ENCODE measurements at places on chromosomes 13 and 19.

GRCh38 chr13:59790626-59791025 is 373.1 kb downstream of the DIAPH3 start:
- no peak for DNase-seq

GRCh38 chr13:113589961-113590339 is 5.4 kb downstream of the TFDP1 start:
- no peak for DNase-seq

- DNase-seq = peak; percentile 77
Observed at GRCh38 chr19:17681505-17682125, 6.5 kb downstream of the UNC13A start.

DNA sequence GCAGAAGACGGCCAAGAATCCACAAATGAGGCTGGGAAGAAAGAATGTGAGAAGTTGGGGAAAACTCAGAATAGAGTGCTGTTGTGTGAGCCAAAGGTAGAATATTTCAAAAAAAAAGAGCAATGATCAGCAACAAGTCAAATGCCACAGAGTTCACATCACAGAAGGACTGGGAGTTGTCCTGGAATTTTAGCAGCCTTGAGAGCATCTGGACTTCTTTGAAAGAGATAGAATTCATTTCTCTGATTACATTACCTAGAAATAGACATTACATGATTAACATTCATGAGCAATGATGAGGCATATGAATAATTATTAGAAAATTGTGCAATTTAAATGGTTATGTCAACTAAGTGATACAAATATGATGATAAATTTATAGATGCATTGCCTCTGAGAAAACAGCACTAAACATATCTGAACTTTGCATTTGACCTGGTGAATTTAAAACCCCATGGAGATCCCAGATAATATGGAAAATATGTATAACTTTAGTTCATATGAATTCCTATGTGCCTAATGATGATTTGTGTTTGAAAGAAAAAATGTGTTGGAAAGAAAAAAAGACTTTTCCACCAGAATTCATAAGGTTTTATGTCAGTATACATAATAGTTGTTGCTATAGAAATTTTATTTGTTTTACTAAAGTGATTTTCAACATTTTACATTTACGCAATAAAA is 186.2 kb downstream of the POSTN start:
- DNase-seq = no peak

- DNase-seq = no peak
Observed at GRCh38 chr13:30074431-30074830, 224.0 kb upstream of the UBL3 start.

DNA sequence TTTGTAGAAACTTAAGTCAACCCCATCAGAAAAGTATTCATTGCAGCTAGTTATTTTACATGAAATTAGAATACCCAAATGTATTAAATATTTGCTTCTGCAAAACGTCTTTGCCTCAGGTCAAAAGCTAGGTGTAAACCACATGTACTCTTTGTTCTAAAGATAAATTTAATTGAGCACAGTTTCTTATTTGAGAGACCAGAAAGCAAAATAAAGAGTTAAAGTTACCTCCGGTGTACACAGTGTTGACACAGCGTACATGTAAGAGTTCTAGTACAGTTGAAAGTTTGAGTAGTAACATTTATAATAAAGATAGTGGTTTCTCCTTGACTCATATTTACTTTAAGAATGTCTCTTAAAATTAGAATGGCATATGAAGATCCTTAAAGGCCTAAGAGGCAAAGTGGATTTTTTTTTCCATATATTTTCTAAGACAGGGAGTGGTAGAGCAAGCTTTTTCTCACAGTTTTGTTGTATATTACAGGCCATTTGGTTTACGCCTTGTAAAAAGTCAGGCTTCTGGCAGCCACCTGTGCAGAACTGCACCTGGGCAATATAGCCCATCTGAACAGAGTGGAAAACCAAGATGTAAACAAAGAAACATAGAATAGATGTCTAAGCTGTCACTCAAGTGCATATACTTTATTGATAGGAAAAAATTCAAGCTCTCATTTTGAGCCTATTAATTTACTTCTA is 2.9 kb downstream of the LRCH1 start:
- DNase-seq = no peak

GRCh38 chr13:79519255-79519654 is 38.3 kb downstream of the NDFIP2 start:
- DNase-seq = no peak

DNA sequence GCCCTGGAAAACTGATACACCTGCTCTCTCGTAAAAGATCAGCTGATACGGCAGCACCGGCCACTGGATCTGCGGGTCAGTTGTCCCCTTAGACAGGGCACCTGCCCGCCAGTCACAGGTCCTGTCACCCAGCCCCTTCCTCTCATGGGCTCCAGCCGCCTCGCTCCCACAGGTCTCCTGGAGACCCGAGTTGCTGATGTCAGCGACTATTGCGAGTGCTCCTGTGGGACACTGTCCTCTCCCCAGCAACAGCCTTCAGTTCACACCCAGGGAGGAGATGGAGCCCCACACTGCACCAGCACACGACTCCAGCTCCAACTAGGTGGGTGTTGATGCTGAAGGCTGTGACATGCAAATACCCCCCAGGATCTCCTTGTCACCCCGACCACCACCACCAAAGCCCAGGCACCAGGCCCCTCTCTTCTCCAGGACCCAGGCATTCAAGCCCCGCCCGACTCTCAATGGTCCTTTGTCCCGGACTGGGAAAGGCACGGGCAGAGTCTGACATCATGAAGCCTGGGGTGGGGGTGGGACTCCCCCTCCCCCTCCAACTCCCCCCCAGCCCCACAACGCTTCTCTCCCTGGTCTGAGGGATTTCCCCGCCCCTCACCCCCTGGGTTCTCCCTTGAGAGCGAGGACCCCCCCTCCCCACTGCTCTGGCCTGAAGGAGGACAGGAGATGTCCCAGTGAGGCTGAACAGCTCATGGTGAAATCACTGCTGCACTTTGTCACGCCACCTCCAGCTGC is 1.4 kb upstream of the MAG start:
- DNase-seq = no peak

DNA sequence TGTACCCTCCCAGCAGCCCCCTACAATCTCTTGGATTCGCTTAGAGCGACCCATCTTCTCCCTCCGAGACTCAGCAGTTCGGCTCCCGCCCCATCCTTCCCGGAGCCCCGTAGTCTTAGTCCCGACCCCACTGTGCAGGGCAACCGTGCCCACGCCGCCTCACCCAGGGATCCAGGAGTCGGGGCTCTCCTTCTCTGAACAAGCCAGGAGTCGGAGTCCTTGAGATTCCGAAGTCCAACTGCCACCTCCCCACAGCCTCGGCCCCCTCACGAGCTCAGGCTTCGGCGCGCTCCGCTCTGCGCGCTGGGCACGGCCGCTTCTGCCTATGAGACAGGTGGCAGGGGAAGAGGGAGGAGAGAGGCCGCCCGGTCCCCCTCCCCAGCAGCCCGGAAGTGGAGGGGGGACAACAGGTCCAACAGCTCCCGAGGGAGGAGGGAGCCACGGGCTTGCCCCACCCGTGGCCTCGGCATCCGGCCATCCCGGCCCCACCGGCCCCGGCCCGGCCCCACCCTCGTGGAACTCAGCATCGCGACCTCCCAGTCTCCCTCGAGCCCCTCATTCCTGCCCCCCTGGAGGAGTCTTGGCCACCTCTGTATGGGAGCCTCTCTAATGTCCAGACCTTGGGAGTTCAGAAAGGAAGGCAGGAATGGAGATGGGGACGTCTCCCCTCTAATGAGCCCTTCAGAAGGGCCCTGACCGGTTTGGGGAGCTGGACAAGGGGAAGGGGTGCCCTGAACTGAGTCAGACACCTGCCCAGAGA is at the start of gene PHLDB3:
Gene PHLDB3 (minus strand): TSS at position 321 of the 760 bp plus-strand sequence. CDS start 628 bp downstream, outside the sequence.
- peak; percentile 77 for DNase-seq

GRCh38 chr13:95426631-95427030 is 125.4 kb upstream of the ABCC4 start:
- DNase-seq = no peak

DNA sequence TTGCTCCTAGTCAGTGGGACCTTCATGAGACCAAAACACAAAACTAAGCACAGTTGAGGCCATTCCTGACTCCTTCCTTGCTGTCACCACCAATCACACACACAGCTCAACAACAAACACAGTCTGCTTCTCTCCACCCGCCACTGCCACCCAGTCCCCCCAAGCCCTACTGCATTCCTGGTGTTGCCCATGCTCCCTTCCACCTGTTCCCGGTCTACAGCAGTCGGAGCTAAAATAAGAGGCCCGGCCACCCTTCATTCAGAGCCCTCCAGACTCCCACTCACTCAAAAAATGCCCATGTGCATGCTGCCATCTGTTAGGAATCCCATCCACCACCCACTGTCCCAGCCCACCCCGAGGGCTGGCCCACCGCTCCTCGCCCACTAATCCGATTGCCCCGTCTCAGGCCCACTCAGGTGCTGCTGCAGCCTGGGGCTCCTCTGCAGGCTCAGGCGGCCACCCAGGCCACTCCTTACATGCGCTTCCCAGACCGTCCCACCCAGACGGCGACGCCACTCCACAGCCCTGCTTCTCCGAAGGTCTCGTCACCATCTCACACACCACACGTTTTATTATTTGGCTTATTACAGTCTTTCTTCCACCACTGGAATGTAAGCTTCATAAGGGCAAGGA is 127.6 kb downstream of the RNF17 start:
- DNase-seq = no peak

DNA sequence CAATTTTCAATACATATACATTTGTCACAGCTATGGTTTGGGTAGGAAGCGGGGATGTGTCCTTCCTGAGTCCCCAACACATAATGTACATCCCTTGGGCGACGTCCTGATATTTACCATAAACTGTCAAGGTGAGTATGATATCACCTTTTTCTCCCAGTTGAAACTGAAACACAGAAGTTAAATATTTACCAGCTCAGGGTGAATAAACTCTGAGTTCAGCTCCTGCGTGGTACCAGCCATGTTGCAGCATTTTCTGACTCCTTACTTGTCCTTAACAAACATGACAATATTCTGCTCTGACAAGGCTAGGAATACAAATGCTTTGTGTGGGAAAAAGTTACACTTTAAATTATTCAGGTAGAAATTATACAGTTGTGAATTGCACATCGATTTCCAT is 294.2 kb downstream of the TEX29 start:
- peak; percentile 46 for DNase-seq

- DNase-seq = no peak
Observed at GRCh38 chr13:32955881-32956594, 60.2 kb upstream of the KL start.

DNA sequence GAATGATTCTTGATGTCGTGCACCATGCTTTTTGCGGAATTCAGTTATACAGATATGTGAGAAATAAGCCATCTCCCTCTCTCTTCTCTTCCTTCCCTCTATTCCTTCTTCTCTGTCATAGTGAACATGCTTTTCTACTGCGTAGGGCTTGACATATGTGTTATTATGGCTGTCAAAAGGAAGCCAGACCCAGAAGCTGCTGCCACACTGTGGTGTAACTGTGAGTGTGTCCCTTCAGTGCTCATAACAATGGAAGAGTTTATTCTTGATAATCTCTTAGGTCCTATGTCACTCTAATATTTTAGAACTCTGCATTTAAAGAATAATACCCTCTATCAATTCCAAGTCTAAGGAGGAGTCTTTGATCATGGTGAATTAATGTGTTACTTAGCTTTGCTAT is 208.9 kb upstream of the TMTC4 start:
- no peak for DNase-seq

DNA sequence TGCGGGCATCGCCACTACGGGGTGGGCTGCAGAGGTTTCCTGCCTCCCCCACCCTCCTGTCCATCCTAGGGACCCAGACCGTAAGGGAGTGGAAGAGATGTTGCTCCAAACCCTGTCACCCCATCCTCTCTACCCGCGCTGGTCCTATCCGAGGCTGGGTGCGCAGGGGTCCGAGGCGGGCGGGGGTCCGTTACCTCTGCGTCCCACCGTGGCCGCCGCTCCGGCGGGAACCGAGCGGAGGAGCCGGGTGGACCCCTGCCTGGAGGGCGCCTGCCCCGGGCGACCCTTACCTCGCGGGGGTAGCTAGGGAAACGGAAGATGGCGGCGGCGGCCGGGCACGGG is at the start of gene DGKH:
Gene DGKH (plus strand): TSS at position 307 of the 342 bp plus-strand sequence. CDS start 126 bp downstream, outside the sequence.
- no peak for DNase-seq

DNA sequence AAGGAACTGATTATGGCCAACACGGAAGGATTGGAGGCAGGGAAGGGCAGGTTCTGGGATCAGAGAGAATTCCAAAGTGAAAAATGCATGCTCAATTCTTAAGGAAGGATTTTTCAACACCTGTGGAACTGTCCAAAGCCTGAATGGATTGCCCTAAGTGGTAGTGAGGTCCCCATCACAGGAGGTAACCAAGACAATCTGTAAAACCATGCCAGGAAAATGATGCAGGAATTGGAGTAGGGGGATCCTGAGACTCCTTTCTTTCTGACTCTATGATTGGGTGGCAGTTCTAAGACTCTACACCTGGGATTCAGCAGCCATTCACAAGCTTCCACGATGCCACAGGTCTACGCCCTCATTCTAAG is 56.5 kb upstream of the ZNRF4 start:
- DNase-seq = no peak

DNA sequence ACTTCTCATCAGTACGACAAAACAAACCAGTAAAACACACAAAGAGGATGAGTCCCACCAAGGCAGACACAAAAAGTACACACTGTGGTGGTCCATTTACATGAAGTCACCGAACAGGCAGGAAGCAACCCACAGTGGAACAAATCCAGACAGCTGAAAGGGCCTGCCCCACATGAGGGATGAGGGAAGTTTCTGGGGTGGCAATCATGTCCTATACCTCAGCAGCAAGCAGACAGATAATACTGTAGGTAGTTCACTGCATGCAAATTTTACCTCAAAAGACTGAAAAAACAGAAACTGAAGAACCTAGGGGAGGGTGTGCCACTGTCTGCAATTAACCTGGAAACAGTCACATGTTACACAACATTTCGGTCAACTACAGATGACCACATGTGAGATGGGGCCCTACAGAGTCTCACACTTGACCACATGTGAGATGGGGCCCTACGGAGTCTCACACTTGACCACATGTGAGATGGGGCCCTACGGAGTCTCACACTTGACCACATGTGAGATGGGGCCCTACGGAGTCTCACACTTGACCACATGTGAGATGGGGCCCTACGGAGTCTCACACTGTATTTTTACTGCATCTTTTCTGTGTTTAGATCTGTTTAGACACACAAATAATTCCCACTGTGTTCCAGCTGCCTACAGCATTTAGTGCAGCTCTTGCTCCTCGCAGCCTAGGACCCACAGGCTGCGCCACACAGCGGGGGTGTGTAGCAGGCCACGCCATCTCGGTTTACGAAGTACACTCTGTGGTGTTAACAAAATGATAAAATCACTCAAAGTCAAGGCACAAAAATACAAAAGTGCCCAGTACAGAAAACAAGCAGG is 22.2 kb downstream of the PCID2 start:
- no peak for DNase-seq

Measured in hepatocyte (in vitro differentiated cells).